Neural crest cell (in vitro differentiated cells): ENCODE measurements at places on chromosomes 1 and 21.
A peak's percentile ranks its signal among the peaks of the same experiment; 100 is the strongest.

DNA sequence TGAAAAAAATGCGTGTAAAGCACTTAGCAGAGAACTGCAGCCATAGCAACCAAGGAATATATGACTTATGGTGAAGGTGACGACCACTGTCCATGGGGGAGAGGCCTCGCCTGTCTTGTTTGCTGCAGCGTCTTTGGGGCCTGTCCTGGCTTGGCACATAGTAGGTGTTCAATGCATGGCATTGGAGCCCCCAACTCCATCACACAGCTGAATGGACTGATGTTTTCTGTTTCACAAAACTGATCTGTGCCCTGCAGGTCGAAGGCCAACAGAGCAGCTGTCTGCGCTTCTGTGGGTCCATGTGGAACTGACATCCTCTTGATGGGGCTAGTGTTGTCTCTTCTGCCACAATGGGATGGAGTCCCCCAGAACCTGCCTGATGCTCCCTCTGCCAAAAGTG, 296.0 kb downstream of the PTPRU start:
- no peak for DNase-seq

- DNase-seq = no peak
Observed at GRCh38 chr1:94408104-94408830, 9.9 kb upstream of the ABCD3 start.

DNA sequence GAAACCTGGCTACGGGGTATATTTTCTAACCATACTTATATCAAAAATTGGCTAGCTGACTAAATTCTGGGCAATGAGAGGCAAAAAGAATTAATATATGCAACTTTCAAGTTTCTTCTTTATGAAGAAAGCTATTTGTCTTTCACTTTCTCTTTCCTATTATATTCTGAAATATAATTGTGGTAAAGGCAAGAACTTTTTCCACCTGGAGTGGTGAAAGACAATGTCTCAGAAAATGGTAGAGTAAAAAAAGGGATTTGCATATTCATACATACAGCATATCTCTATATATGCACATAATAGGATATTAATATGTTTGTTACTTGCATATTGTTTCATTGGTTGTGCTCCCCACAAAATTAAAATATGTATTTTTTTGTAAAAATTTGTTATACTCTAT, 793.8 kb downstream of the PLA2G4A start:
- DNase-seq = no peak

DNA sequence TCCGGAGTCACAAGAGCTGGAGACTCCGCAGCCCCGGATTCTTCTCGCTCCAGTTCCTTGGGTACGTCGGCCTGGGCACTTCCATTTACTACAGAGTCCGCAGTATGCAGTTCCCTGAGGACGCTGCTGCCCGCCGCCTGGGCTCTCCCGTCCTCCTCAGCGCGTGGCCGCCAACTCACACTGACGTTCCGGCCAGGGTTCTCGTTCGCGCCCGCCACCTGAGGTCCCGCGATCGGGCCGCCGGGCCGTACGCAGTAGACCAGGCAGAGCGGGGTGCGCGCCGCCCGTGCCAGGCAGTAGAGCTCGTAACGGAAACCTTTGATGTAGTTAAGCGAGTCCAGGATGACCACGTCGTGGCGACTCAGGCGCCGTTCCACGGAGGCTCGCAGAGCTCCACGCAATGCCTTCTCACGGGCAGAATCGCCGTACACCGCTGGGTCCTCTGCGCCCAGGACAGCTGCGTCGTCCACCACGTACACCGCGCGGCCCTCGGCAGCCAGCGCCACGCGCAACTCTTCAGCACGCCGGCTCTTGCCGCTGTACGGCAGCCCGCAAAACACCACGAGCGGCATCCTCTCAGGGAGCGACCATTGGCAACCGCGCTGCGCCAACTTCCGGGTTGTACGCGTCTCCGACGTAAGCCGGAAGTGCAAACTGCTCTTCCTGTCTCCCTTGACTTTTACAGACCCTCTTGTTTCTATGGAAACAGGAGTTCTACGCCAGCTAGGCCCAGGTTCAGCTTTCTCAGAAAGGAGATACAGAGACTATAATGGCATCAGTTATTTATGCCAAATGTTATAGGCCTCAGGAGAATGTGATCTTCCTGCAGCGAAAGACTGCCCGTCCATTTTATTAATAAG, at the start of gene KTI12:
TSS of gene KTI12 (minus strand) at position 621 of the 860 bp plus-strand sequence. CDS start at position 572, 49 bp downstream.
- DNase-seq = peak; percentile 65
